ENCODE measurements at places on chromosomes 1 and 21.

DNA sequence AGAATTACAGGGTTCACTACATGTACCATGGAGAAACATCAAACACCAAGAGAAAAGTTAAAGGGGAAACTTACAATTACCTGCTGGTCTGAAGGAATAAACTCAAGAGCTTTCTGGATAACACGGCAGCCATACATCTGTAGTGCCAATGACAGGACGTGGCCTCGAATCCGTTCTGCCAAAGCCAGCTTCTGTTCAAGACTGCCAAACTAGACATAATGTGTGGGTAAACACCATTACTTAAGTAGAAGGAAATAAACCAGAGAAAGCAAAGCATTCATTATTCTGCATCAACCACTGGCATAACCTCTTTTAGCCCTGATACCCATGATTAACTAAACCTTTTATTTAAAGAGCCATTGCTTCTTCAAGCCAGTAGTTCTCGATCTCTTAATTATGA lies 41.5 kb upstream of the SDC3 start:
- no peak for DNase-seq

DNA sequence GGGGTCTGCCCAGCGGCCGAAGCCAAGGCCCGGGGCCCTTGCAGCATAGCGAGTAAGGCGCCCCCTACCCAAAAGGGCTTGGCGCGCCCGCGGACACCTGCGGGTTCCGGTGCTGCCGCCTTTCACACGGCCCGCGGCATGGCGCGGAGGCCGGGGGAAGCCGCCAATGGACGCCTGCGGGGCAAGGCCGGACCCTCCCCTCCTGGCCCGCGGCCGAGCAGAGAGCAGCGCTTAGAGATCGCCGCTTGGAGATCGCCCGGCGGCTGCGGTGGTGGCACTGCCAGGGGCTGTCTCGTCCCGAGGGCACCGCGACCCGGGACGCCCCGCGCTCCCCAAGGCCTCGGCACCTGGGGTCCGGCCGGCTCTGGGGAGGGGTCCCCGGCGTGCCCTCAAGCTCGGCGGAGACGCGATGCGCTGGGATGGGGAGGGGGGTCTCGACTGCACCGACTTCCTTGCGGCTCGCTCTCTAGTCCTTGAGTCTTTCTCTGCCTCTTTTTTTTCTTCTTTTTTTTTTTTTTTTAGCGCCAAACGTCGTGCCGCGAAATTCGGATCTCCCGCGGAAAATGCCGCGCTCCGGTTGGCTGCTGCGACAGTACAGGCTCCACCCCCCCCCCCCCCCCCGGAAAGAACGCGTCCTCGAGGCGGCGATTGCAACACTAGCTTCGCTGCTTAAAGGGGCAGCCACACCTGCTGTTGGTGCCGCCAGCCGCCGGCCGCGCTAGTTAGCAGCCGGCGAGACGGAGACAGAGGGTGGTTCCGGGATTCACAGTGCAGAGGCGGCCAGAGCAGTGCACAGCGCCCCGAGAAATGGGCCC lies at the start of gene E2F2:
Gene E2F2 (minus strand): TSS at position 487 of the 815 bp plus-strand sequence. CDS start 440 bp downstream, at position 47.
- peak; percentile 83 for DNase-seq

- no peak for DNase-seq
These were observed 112.3 kb downstream of the AK5 start for GRCh38 chr1:77394166-77394565.

DNA sequence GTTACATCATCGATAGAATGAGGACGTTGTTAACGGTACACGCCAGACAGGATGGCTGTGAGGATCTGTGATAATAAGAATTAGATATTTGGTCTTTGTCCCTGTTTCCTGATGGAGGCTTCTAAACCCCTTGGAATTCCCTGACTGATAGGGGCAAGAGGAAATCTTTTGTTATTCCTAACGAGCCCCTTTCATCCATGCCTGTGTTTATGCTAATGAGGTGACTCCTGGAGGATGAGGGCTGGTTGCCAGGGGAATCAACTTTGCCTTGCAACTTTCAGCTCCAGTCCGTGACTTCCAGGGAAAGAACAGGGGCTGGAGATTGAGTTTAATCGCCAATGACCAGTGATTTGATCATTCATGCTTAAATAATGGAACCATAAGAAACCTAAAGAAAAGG lies 39.3 kb upstream of the NLRP3 start:
- no peak for DNase-seq

- DNase-seq = no peak
These were observed 4.4 kb downstream of the TMEM200B start for GRCh38 chr1:29119121-29119929.

- no peak for DNase-seq
These were observed 1048.1 kb downstream of the BRINP3 start for GRCh38 chr1:189429610-189430009.

DNA sequence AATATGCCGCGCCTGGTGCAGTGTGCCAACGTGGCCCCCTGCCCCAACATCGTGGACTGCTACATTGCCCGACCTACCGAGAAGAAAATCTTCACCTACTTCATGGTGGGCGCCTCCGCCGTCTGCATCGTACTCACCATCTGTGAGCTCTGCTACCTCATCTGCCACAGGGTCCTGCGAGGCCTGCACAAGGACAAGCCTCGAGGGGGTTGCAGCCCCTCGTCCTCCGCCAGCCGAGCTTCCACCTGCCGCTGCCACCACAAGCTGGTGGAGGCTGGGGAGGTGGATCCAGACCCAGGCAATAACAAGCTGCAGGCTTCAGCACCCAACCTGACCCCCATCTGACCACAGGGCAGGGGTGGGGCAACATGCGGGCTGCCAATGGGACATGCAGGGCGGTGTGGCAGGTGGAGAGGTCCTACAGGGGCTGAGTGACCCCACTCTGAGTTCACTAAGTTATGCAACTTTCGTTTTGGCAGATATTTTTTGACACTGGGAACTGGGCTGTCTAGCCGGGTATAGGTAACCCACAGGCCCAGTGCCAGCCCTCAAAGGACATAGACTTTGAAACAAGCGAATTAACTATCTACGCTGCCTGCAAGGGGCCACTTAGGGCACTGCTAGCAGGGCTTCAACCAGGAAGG lies 4.3 kb downstream of the GJB3 start:
- DNase-seq = no peak

DNA sequence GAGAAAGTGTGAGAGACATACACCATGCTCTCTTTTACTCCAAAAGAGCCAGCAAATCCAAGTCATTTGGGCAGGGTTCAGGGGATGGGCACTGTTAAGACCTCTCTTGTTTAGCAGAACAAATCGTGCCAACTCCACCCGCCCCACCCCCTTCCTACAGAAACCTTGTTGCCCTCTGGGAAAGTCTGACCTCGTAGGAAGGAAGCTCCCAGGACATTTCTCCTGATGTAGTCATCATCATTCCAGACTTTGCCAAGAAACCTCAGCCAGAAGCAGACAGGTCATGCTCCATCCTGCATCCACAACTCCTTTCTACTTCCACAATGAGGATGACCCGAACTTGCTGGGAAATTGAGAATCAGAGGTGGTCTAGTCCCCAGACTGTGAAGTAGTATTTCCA lies 57.7 kb downstream of the UBE2T start:
- no peak for DNase-seq

DNA sequence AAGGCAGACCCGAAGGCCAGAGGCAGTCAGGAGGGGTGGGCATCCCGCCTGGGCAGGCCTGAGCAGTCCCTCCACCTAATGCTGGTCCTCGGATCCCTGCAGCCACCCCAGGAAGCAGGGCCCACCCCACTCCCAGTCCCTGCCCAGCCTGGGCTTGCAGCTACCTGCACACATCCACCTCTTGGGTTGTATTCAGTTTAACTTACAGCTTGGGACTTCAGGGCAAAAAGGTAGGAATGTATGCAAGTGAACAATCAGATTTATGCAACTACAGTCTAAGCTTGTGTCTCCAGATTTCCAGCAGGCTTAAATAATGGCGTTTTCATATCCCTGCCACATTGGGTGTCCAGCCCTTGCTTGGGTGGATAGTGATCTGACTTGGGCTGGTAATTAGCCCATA lies 17.4 kb downstream of the LDLRAP1 start:
- no peak for DNase-seq

- peak; percentile 65 for DNase-seq
These were observed 20.6 kb upstream of the SH3D21 start for GRCh38 chr1:36285443-36286101.

- no peak for DNase-seq
These were observed 6.5 kb downstream of the NBL1 start for GRCh38 chr1:19650416-19651140.

DNA sequence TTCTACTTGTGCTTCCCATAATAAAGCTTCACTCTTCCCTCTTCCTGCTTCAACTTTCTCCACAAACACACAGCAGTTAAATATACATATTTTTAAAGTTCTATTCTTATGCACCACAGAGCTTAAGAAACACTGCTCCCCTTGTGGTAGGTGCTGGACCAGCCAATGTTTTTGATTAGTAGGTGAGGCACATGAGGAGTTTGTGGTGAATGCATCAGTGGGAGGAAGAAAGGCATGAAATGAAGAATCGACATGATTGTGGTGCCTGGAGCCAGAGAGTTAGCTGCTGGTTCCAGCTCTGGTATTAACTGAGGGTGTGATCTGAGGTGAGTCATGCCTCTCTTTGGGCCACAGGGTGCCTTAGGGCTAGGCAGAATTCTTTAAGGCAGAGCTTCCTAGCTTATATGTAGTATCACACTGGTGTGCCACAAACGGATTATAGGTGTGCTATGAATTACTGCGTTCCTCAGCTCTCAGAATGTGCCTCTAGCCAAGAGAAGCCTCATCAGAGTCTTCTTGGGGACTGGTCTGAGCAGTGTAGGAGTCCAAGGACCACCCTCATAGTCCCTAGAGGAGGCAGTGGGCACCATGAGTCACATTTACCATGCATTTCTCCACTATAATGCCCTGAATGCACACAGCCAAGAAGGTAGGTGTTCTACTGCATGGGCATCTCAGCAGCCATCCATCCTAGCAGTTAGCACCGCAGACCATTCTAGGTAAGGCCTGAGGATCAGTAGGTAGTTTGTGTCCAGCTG lies 97.4 kb upstream of the SGIP1 start:
- no peak for DNase-seq

DNA sequence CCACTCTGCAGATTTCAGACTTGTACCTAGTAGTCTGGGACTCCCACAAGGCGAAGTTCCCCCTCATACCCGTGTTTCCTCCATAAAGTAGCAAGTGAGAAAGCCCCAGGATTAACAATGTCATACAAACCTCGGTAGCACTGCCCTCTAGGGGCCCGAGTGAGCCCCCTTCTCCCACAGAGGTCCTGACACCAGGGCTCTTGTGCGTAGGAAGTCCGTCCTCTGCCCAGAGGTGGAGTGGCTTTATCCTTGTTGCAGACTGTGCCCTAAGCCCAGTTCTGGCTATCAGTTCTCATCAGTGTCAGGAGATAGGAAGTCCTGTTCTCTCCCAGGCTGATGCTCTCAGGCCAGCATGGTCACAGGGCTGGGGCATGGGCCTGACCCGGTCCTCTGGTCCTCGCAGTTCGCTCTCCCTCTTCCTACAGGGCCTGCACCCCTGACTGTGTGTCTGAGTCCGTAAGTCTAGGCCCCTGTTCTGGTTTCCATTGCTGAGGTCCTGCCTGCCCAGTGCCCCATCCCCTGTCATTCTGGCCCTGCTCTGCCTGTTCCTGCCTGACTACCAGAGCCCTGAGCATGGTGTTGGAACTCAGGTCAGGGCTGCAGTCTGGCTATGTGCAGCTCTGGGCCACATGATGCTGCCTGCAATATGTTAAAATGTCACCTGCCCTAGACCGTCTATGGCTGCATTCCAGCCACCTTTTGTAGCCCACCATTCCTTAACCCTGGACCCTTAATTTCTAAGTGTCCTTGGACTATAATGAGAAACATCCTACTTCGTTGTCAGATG lies 285.6 kb downstream of the ASTN1 start:
- no peak for DNase-seq

- DNase-seq = no peak
These were observed 798.1 kb downstream of the ADGRL2 start for GRCh38 chr1:82598812-82599211.

GRCh38 chr1:84541679-84542078 lies 32.6 kb downstream of the CTBS start:
- DNase-seq = no peak

GRCh38 chr1:221907166-221907932 lies 165.5 kb upstream of the DUSP10 start:
- DNase-seq = no peak

GRCh38 chr1:11100149-11100493 lies 452 bp upstream of the EXOSC10 start:
- DNase-seq = no peak

DNA sequence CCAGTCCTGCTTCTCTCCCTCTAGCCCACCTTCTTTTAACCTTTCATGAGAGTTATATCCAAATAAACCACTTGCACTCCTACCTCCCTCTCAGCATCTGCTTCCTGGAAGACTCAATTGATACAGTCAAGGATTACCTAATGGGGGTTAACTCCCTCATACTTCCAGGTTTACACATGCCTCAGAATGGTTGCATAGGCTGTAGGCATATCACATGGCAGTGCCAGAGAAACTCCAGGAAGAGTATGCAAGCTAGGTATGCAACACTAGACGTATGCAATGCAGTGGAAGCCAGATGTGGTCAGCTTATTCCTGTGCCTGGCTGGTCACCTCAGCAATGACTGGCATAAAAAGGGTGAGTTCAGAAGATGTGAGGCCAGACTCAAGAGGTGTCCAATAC lies 32.7 kb upstream of the VANGL1 start:
- DNase-seq = no peak

Data from posterior cingulate gyrus (tissue), 11 donors.